ENCODE measurements at places on chromosomes 2 and 18.

- no peak for DNase-seq
Measured at GRCh38 chr2:216838151-216838550, 21.7 kb downstream of the TNP1 start.

DNA sequence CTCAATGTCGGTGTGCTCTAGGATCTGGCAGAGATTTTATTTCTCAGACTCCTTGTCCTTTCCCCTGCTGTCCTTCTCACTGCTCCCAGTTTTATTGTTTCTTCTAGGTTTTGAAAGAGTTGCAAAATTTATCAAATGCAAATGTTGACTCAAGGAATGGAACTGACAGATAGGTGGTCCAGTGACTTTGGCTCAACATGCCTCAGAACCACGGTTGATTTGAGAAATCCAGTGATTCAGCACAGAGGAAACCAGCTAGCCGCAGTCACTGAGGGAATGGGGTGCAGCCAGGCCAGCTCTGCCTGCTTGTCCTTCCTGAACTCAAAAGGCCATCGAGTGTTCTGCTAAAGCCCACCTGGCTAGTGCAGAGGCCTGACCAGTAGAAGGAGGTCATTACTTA, 125.7 kb upstream of the LYPD6 start:
- DNase-seq = no peak

- DNase-seq = no peak
Measured at GRCh38 chr2:120432293-120432975, 86.5 kb downstream of the INHBB start.

- no peak for DNase-seq
Measured at GRCh38 chr18:3902676-3903075, 452.7 kb downstream of the TGIF1 start.

- DNase-seq = no peak
Measured at GRCh38 chr18:34817636-34818035, 107.5 kb downstream of the DTNA start.

- DNase-seq = no peak
Measured at GRCh38 chr2:148704247-148704646, 59.7 kb downstream of the EPC2 start.

GRCh38 chr2:42359965-42360483, 993 bp downstream of the COX7A2L start:
- DNase-seq = peak; percentile 47

GRCh38 chr2:78982638-78983330, 42.7 kb upstream of the REG3G start:
- no peak for DNase-seq

DNA sequence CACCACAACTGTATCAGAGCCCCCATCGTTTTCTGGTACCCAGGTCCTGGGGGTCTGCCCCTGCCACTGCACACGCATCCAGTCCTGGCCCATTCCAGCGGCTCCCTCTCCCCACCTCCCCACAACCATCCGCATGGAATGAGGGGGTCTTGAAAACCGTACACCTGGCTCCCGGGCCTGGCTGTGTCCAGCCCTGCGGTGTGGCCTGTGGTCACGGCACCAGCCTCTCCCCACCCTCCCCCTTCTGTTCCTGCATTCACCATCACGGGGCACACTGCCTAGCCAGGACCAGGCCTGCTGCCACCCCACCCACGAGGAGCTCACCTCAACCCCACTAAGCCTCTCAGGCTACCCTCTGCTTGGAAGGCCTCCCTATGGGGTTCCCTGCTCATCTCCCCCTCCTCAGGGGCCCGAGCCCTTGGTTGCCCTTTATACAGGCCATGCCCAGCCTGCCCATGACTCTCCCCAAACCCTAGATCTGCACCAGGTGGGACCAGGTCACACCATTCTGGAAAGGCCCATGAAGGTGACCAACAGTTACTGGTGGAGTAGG, 11.4 kb downstream of the GPR35 start:
- no peak for DNase-seq

DNA sequence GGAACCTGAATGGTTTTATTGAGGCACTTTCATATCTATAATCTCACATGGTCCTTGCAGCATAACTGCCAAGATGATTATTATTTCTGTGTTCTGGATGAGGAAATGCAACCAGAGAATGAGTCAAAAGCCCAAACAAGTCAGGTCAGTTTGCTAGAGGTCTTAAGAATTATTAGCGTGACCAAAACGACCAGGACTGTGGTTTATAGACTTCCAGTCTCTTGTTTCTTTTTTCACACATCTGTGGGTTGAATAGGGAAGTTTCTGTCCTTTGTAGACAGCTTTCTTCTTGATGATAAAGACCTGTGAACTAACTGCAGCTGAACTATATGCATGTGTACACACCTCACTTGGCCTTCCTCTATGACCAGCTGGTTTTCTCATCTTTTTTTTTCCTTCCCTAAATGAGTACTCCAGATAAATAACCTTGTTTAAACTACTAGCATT, 13.9 kb downstream of the ADAM23 start:
- DNase-seq = no peak

DNA sequence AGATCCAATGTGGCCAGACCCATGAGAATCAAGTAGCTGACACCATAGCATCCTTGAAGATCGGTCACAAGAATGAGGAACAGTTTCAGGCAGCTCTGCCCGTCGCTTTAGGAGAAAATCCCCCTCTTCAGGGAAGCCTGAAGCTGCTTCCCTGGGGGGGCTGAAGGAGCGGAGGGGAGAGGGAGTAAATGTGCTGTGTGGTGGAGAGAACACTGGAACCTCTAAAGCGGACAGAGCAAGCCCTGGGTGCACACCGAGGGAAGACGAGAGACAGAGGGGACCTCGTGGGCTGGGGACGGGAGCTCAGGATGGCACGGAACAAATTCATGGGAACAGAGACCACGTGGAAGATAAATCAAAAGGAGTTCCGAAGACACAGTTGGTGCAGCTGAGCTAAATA, 154.3 kb downstream of the NDUFA10 start:
- DNase-seq = no peak

DNA sequence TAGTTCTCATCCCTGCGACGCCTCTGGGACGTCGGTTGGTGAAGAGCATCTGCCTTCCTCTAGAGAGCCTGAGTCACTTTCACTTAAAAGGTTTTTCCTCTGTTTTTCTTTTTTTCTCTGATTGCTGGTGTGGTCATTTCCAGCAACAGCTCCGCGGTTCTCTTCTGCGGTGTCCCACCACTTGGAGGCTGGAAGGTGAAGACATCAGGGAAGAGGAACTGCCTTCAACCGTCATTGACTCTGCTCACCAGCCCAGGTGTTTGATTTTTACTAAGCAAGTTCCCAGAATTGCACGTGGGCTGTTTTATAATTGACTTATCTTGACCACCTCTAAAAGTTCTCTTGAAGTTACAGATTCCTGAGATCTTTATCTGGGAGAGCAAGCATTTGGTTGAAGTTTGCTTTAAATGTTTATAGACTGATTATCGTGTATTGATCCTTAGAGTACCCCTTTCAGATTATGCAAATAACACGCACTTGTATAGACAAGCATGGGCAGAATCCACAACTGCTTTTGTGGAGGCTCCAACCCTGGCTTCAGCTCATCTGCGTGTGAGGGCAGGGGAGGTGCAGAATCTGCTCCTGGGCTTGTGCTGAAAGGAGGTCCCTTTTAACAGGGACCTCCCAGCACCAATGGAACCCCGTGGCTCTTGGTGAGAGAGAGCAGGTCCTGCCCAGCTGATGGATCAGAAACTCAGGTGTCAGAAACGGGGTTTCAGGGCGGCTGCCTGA, 3.5 kb downstream of the CTDP1 start:
- DNase-seq = no peak

- no peak for DNase-seq
Measured at GRCh38 chr2:152657043-152657442, 60.2 kb downstream of the PRPF40A start.

DNA sequence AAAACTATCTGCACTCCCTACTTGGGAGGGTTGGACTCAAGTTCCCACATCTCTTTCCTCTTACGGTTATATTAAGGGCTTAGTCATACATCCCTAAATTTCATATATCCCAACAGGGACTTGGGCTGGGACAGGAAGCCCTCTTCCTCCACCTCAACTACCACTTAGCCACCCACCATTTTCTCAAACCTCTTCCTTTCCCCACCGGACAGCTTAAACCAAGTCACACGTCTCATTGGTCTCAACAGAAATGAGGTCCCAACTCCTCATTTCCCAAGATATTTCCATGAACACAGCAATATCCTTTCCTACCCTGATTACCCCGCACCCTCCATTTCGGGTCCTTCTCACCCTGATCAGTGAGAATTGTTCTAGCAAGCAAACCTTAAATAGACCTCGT, 736 bp downstream of the ZSCAN30 start:
- no peak for DNase-seq

- no peak for DNase-seq
Measured at GRCh38 chr18:32040936-32041335, 22.3 kb downstream of the RNF125 start.

Data from bone marrow (tissue), 2 donors.